ENCODE measurements at places on chromosomes 5 and 9.

GRCh38 chr9:21964925-21965385, 29.2 kb downstream of the CDKN2A start:
- DNase-seq, result peak; percentile 63

GRCh38 chr9:32899181-32899580, 102.2 kb downstream of the APTX start:
- DNase-seq, result peak; percentile 61

- no peak for DNase-seq
Observed at GRCh38 chr5:148471379-148471778, 87.6 kb downstream of the FBXO38 start.

DNA sequence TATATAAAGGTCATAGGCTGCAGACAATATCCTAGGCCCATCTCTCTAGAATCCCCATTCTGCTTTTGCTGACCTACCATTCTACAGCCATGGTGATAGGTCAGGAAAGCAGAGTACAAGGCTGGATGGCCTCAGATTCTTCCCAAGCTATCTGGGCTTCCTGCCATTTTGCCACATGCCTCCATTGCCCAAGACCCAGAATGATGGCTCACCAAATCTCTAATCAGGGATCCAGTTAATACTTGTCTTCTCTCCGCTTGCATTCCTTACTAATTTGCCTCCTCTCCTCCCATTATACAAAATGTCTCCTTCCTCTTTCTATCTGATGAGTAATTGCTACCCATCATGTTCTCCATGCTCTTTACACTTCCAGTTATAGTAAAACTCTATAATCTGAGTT, 22.7 kb upstream of the NDUFS4 start:
- DNase-seq, result peak; percentile 20
